ENCODE measurements at places on chromosomes 1 and 21.

DNA sequence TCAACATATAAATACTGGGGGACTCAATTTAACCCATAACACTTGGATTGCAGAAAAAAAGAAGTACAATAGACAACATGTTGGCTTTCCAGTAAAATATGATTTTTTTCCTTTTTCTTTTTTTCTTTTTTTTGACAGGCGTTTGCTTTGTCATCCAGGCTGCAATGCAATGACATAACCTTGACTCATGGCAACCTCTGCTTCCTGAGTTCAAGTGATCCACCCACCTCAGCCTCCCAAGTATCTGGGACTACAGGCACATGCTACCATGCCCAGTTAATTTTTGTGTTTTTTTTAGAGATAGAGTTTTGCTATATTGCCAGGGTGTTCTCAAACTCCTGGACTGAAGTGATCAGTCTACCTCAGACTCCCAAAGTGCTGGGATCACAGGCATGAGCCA lies 1512.0 kb upstream of the PRMT6 start:
- no peak for DNase-seq

DNA sequence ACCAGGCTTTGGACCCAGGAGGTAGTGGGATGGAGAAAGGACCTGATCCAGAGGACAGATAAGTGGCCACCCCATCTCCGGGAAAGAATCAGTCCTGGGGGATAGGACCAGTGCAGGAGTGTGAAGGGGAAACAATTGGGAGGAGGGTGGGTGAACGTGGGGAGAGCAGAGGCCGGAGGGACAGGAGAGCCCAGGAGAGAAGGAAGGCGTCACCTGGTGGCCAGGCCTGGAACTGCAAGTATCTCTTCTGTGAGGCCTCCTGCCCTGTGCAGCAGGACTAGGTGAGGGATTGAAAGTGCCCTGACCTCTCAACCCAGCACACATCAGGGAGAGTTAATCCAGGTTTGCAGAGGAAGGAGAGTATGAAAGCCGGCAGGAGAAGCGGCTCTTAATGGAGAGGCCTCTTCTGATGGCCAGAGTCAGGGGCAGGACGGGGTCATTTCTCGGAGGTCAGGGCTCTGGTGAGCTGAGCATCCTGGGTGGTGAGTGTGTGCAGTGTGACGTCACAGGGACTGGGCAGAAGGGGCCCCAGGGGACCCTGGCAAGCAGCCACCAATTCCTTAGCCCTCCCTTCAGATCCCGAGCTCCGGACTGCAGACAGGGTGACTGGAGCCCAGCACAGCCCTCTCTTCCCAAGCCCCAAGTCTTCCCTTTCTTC lies 9.2 kb upstream of the LAD1 start:
- DNase-seq = peak; percentile 67

- no peak for DNase-seq
These were observed 485.7 kb downstream of the NUF2 start for GRCh38 chr1:163807331-163808049.

- DNase-seq = no peak
These were observed 18.6 kb upstream of the DMRTB1 start for GRCh38 chr1:53440633-53441032.

DNA sequence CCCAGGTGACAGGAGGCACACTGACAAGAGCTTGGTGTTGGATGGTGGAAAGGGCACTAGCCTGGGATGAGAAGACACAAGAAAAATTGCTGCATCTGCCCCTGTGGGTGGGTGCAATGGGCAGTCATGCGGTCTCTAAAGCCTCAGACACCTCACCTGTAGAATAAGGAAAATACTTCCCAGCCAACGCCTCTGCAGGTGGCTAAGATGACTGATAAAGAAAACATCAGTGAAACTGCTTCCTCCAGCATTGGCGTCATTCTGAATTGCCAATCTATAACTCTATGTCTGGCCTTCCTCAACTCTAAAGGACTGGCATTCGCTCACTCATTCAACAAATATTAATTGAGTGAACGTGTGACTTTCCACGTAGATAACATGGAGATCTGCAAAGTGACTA lies 100.4 kb upstream of the F3 start:
- DNase-seq = no peak

- DNase-seq = peak; percentile 67
These were observed 1.9 kb downstream of the S100A11 start for GRCh38 chr1:152034654-152035538.

DNA sequence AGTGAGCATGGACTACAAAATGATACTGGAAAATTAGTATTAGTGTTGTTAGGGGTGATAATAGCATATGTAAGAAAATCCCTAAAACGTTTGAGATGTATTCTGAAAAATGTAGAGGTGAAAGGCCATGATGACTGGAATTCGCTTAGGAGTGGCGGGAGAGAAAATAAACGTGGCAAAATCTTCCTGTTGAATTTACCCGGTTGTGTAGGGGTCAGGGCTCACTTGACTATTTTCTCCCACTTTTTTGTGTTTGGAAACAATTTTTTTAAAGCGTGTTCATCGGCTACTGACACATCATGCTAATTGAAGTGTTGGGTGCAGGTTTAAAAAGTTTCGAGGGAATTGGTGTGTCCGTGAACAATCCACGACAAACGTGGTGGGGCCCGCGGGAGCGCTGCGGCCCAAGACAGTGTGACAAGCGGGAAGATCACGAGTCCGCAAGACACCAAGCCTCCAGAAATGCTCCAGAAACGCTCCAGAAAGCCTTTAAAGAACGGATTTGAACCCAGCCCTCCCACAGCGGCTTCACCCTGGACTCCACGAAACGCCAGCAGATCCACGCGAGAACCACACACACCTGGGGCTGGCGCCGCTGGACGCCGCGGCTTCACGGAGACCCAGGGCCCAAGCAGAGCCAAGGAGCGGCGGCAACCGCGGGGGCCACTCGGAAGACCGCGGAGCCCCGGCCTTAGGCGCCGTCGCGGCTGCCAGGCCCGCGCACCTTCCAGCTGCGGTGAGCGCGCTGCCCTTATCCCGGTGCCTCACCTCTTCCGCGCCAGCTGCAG lies 573 bp downstream of the PSMG1 start:
- no peak for DNase-seq

DNA sequence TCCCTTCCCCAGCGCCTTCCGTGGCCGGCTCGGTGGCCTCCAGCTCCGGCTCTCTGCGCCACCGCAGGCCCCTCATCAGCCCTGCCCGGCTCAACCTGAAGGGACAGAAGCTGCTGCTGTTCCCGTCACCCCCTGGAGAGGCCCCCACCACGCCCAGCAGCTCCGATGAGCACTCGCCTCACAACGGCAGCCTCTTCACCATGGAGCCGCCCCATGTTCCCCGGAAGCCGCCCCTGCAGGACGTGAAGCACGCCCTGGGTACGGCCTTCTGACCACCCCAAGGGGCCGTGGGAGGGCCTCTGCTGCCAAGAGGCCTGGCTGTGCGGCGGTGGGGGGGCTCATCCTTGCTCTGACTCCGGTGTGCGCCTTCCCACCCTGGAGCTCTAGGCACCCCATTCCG lies 21.8 kb downstream of the TMEM201 start:
- DNase-seq = no peak

GRCh38 chr1:22121421-22121911 lies 21.4 kb downstream of the WNT4 start:
- DNase-seq = no peak

- DNase-seq = no peak
These were observed 79.1 kb upstream of the GPR88 start for GRCh38 chr1:100458661-100459357.

DNA sequence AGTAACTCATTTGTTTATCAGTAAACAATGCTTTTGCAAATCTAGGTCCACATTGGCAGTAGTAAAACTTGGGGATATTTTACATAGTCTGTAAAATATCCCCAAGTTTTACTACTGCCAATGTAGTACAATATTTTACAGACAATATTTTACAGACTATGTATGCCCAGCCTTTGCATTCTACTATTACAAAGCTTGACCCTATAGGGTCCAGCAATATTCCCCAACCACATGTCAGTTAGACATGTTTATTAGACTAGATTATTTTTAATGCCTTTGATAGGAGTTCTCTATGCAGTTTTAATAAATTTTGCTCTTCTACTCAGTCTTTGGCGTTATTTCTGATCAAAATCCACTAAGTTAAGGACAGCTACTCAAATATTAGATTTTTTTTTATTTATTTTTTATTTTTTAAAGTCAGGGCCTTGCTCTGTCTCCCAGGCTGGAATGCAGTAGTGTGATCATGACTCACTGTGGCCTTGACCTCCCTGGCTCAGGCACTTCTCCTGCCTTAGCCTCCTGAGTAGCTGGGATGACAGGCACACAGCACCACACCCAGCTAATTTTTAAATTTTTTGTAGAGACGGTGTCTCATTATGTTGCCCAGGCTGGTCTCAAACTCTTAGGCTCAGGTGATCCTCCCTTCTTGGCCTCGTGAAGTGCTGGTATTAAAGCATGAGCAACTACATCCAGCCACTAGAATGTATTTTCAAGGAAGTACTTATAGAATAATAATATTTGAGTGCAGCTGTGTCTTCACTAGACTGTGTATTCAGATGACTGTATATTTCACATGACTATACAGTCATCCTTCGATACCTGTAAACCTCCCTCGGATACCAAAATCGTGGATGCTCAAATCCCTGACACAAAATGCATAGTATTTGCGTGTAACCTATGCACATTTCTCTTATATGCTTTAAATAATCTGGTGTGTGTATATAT lies 19.8 kb downstream of the MIER1 start:
- no peak for DNase-seq

GRCh38 chr1:179545321-179545720 lies 30.4 kb downstream of the NPHS2 start:
- DNase-seq = no peak

GRCh38 chr1:29279951-29280391 lies 43.6 kb downstream of the PTPRU start:
- DNase-seq = no peak

- DNase-seq = no peak
These were observed 4.6 kb upstream of the FNDC10 start for GRCh38 chr1:1604374-1605033.

GRCh38 chr1:208595236-208595635 lies 351.1 kb upstream of the PLXNA2 start:
- no peak for DNase-seq

Data from NCI-H1105 (cell line).